CD4-positive, CD25-positive, alpha-beta regulatory T cell (primary cell): ENCODE measurements at places on chromosomes 2 and 18. TPM values are rescaled to one million over a fixed set of nuclear protein-coding genes. Genes with fewer than 3 reads are reported as not detected.

DNA sequence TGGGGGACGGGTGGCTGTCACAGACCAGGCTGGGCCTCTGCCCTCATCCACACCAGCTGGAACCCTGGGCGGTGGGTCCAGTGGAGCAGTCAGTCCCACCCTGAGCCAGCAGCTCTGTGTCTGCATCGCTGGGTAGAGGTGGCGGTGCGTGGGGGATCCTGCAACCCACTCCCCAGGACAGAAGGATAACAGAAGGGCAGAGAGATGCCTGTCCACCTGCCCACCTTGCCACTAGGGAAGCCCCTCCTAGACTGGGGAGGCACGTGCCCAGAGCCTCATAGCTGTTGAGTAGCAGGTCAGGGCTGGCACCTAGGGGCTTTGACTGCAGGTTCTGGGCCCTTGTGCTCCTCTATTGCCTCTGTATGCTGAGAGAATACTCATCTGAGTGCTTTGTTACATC, 2.4 kb downstream of the ATOH8 start:
- no peak for DNase-seq

- no peak for DNase-seq
Observed at GRCh38 chr2:11875481-11875880, 129.0 kb downstream of the LPIN1 start.

DNA sequence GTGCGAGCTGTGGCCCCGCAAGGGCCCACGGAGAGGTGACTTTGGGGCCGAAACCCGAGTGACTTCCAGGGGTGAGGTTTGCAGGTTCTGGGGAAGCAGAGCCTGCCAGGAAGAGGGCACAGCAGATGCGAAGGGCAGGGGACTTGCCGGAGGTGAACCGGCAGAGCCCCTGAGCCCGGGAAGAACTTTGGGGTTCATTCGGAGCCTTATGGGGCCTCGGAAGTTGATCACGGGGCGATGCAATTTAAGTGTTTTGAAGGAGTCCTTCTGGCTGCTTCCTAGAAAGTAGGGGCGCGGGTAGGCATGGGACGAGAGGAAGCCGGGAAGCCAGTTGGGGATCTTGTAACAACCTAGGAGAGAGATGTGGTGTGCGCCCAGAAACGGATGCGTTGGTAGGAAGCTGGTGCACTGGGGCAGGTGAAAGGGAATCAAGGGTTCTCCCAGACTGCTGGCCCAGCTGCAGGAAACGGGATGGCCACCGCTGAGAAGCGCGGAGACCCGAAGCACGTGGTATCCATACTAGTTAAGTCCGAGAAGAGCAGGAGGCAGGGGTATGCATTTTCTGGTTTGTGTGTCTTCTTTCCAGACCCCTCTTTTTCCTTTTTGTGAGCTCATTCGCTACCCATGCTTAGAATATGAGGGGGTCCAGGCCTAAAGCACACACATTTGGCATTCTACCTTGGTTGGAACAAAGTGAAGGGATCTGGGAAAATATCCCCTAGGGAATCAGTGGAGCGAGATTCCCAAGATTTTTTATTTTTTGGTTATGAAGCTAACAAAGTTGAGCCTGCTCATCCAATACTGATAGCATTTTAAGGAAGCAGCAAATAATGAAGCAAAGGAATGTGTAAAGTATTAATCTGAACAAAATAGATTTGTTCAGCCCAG, 758 bp downstream of the SCLY start:
- DNase-seq = no peak

- DNase-seq = peak; percentile 70
Observed at GRCh38 chr2:20781656-20782265, 41.1 kb downstream of the LDAH start.

- no peak for DNase-seq
Observed at GRCh38 chr18:25365242-25365641, 13.3 kb upstream of the ZNF521 start.

DNA sequence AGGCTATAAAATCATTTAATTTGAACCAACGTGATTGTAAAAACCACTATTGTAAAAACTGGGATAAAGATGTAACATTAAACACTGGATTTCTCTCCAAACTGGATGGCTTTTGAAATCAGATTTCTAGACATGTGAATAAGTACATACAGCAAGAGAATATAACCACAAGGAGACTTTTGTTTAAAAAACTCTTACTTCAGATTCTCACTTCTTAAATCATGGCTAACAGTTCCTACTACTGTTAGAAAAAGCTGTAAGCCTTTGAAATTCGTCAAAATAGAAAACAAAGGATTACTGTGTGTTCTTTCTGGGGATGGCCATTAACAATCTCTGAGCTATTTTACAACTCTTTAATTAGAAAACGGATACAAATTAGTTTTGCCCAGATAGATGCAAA, 39.4 kb upstream of the SH3BP4 start:
- DNase-seq = no peak

DNA sequence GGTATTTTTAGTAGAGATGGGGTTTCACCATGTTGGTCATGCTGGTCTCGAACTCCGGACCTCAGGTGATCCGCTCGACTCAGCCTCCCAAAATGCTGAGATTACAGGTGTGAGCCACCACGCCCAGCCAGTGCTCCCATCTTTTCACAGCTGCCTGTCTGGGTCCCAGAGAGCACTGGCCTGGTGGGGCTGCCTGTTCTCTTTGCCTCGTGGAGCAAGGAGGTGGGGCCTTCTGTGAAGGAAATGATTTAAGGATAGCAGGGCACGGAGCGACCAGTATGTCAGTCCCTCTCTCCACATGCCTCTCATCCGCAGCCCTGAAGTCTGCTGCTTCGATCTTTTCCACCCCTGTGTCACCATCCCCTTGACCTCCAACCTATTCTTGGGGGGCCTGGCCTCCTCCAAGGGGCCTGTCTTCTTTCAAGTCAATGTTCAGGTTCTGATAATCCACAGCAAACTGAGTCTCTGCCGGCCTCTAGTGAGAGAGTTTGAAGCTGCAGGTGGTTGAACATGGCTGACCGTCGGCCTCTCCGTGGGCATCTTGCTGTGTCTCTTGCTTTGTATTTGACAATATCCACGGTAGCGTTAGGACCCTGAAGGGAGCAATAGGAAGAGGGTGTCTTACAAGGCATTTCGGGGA, 28.2 kb upstream of the GIGYF2 start:
- DNase-seq = no peak

GRCh38 chr2:239531456-239532241, 130.8 kb upstream of the HDAC4 start:
- DNase-seq = no peak

- DNase-seq = no peak
Observed at GRCh38 chr18:33812186-33812585, 234.2 kb downstream of the ASXL3 start.

- DNase-seq = peak; percentile 78
Observed at GRCh38 chr2:73175663-73176204, 26.6 kb upstream of the NOTO start.

GRCh38 chr2:230949966-230950873, 25.2 kb upstream of the GPR55 start:
- DNase-seq = no peak

- DNase-seq = no peak
Observed at GRCh38 chr18:12255626-12256026, 1.5 kb downstream of the CIDEA start.

GRCh38 chr2:112259509-112260294, 4.9 kb upstream of the ZC3H8 start:
- DNase-seq = peak; percentile 69

GRCh38 chr2:28666496-28667184, 85.0 kb upstream of the PPP1CB start:
- DNase-seq = no peak

GRCh38 chr18:45590036-45590886, 25.0 kb upstream of the SLC14A2 start:
- DNase-seq = no peak

DNA sequence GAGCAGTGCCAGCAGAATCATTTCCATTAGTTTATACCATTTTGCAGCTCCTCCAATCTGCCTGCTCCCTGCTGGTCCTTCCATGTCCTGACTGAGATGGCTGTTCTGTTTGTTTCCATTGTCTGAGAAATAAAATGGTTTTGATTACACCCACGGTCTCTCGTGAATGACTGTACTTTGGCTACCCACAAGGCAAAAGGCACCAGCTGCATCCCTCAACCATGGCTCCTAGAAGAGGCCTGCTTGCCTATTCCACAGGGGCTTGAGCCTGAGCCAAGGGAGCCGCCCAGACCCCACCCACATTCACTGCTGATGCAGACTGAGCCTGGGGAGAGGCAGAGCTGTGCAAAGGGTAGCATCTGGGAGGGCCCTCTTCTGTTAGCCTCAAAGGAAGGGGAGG, 31.2 kb downstream of the MARCHF4 start:
- no peak for DNase-seq

DNA sequence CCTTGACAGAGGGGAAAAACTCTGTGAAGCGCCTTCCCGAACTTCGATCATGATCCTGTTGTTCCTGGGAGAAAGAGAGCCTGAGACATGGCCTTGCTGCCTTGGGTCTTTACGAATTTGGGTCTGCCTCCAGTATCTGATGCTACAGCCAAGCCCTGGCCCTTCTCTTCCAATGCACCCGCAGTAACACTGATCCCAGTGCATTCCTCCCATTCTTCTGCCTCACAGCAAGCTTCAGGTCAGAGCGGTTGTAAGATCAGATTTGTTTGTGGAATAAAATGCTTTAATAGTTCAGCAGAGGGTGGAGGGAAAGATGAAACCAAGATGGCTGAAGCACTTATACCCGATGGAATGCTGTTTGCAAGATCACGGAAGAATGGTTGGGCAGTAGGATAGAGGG, 196.7 kb upstream of the SIX2 start:
- DNase-seq = no peak

DNA sequence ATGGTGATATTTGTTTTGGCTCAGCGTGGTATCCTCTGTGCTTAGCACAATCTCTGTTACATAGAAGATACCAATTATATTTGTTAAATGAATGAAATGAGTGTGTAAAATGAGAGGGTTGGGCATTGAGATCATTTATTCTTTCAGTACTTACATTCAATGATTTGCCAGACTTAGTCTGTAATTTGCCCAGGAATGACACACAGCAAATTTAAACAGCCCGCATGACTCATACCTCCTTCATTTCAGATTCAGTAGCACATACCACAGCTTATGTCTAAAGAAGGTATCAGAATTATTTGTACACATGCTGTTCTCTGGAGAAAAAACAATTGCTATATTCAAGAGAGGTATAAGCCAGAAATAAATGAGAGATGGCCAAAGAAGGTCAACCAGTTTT, 37.0 kb downstream of the KLHL14 start:
- no peak for DNase-seq

Gene PPP1CB
- 303 TPM for total RNA-seq

Gene WDR54
- total RNA-seq = 18.4 TPM

Gene GLS
- total RNA-seq = 301 TPM

Gene TBR1
- total RNA-seq = 0.32 TPM

Gene RALBP1
- total RNA-seq = 27.0 TPM

Gene UNC80
- not detected for total RNA-seq

Gene BUB1
- 11.7 TPM for total RNA-seq
